ENCODE measurements at places on chromosomes 1 and 21.

- DNase-seq: peak; percentile 87
Measured at GRCh38 chr1:1858382-1859086, 32.4 kb downstream of the GNB1 start.

DNA sequence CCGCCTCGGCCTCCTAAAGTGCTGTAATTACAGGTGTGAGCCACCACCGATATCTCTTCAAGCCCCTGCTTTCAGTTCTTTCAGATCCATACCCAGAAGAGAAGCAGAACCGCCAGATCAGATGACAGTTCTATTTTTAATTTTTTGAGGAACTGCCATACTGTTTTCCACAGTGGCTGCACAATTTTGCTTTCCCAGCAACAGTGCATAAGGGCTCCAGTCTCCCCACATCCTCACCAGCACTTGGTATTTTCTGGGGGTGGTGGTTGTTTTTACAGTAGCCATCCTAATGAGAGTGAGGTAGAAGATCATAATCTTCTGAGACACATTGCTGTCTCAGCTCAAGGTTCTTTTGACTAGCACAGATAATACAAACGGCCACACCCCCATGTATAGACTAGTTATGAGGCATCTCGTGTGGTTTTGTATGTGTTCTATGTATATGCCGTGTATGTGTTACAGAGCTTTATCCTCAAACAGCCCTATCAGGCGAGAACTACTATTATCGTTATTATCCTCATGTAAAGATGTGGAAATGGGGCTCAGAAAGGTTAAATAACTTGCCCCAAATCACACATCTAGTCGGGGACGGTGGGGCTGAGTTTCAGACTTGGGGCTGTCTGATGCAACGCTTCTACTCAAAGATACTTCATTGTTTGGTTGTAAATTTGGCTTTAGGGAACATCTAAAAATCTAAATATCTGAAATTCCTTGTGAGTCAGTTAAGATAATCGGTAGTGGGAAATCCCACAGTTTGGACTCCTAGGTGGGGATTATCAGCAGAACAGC, 12.0 kb downstream of the FHAD1 start:
- no peak for DNase-seq

DNA sequence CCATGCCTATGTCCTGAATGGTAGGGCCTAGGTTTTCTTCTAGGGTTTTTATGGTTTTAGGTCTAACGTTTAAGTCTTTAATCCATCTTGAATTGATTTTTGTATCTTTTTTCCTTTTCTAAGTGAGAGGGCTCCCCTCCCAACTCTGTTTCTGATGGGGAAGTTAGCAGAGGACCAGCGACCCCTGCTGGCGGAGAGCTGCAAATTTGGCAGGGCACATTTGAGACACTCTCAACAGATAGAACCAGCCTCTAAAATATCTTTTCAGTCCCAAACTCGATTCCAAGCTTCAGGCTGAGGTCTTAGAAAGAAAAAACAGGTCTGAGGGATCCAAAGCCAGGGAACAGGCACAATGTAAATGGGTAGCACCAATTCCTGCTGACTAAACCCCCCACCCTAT, 32.5 kb downstream of the LRRC3 start:
- DNase-seq: peak; percentile 72

DNA sequence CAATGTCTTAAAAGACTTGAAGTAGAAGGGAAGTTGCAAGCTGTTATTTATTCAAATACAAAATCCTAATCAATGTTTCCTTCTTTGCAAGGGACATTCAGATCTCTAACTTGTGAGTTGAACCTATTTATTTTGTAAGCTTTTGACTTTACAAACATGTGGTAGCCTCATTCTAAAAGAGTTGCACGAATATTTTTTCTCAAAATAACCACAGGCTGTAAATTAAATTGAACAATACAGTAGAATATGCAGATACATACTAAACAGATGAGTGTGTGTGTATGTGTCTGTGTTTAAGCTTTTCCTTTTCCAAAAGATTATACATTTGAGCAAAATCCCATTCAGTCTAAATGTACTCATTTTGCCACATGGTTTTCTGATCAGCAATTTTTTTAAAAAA, 4.8 kb upstream of the DYNLT5 start:
- DNase-seq: no peak

DNA sequence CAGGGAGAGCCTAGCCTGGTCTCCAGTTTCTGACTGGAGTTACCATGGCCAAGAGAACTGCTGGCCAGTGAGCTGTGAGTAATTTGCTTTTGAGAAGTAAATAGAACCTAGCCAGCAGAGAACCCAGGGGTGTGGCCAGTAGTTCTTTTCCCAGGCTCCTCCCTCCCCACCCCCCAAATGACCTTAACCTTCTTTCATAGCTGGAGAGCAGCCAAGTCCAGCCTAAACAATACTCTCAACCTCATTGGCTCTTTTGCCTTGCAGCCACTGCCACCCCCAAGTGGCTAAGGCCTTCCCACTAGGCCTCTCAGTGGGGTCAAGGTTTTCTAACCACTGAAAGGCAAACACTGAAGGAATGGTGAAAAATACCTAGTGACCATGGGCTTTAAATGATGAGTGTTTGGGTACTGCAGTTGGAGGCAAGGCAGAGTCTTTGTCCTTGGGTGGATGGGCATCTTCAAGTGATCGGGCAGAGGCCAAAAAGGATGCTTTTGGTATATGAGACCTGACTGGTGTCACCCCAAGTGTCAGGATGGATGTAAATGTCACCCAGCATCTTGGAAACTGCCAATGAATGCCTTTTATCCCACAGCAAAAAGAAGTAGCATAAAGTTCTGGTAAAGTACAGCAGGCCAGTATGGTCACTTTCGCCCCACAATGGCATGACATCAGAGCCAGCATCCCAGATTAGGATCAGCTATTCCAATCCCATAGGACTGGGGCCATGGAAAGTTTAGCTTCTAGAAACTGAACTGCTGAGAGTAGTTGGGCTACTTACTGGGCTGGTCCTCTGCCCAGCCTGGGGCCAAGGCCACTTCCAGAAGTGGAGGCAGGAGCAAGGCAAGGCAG, 3.5 kb upstream of the PIGV start:
- peak; percentile 31 for DNase-seq

DNA sequence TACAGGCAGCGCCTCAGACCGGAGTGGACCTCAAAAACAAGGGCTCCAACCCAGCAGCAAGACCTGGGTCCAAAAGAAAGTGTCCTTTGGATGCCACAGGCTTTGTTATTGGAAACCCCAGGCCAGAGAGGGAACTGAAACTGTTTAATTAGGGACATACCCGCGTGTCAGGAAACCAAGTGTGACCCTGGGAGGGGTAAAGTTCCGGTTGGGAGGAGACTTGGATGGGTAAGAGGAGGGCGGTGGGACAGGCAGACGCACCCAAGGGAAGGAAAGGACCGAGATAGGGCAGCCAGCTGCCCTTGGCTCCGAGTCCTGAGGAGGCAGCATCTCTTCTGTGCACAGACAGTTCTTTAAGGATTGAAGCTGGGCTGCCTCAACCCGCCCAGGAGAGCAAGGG, 71.4 kb downstream of the CDC7 start:
- no peak for DNase-seq

DNA sequence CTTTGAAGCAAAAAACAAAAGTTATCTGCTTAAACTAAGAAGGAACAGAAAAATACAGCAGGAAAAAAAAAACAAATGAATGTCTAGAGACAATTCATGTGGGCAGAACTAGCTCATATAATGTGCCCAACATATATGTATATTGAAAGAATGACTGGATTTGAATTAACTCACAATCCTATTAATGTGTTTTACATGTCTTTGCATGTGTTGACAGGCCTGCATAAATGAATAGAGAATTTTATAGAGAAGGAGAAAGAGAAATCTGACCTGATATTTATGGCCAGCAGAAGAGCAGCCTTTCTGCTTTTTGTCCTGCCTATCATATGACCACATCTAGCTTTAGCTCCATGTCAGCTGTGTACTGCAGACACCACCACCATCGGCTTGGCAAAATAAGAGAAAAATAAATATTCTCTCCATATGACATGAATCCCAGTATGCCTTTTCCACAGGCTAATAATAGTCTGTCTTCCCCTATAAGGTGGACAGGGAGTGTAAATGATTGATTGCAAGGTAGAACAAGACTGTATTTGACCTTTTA, 171.5 kb upstream of the PALMD start:
- DNase-seq: no peak

- no peak for DNase-seq
Measured at GRCh38 chr1:221067721-221068120, 188.5 kb downstream of the HLX start.

DNA sequence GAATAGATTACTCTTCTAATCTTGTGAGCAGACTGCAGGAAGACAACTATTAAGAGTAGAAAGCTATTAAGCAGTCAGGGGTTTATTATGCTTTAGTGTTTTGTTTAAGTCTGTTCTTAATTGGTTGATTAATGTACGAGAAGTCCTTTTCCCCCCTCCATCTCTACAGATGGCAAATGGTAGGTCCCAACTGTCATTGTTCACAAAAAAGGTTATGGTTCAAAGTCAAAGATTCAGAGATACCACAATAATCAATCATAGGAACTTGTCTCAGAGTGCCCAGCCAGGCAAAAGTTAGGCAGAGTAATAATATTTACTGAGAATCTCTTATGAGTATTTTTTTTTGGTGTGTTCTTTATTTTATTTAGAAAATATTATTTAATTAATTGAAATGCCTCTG, 26.8 kb downstream of the NFIA start:
- no peak for DNase-seq

DNA sequence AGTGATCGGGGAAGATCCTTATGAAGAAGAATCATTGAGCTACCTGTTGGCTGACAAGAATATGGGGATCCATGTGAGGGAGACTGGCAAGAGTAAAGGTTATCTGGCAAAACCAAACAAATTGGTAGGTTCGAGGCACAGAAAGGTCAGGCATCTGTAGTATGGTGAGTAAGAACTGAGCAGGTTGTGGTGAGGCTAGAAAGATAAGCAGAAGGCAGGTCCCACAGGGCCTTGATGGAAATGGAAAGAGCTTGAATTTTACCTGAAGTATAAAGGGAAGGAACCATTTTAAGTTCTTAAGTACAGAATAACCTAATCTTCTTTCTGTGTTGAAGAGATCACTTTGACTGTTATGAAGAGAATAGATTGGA, 11.1 kb downstream of the PTPRC start:
- no peak for DNase-seq

DNA sequence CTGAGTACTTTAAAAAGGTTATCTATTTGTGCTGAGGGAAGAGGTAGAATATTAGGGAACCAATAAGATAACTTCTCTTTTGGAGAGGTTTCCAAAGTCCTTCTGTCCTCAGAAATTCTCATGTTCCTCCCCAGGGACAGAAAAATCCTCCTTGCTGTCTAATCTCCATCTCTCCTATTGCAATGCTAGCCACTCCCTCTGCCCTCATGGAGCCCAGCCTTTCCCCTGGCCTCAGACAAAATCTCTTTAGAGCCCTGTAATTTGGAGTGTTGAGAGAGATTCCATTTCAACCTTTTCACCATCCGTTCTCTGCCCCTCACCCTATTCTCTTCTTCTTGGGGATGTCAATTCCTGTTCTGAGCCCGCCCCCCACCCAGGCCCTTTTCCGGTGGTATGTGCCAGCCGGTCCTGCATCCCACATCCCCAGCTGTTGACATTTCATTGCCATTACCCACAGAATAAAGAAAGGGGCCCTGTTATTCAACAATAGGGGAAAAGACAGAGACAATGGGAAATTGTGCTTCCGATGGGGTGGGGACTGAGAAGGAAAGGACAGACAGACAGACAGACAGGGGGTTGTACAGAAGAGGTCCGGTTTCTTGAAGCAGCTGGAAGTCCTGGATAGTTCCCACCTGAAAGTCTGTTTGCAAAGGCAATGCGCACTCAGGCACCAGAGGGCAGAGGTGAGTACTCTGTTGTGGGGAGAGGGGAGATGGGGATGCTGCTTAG, at the start of gene HAPLN2:
Gene HAPLN2 (plus strand): TSS at position 563 of the 729 bp plus-strand sequence. CDS start 4,076 bp downstream, outside the sequence.
- peak; percentile 67 for DNase-seq

DNA sequence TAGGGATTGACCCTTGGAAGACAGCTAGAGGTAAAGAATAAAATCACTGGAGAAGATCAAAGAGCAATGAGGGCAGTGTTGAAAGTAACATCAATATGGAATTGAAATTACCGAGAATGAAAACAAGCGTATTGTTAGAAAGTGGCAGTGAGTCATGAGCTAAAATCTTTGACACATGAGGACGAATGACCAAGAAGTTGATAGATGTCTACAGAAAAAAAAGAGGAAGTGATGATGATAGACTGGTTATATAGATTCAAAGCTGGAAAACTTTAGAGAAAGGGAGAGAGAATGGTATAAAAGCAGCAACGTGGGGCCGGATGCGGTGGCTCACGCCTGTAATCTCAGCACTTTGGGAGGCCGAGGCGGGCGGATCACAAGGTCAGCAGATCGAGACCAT, 12.5 kb upstream of the DNM3 start:
- no peak for DNase-seq

DNA sequence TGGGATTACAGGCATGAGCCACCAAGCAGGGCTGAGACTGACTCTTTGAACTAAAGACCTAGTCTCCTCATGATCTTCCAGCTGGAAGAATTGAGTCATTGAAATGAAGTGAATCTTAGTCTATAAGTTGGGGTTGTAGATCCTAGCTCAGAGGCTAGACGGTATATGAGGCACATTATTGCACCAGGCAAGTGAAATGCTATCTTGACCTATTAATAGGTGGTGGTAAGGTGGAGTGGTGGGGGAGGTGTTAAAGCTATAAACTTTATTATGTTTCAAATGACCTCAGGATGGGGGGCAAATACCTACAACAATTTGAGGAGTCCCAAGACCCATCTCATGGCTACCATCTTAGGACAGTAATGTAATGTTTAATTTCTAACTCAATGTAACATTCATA, 36.8 kb upstream of the SLC16A1 start:
- no peak for DNase-seq

DNA sequence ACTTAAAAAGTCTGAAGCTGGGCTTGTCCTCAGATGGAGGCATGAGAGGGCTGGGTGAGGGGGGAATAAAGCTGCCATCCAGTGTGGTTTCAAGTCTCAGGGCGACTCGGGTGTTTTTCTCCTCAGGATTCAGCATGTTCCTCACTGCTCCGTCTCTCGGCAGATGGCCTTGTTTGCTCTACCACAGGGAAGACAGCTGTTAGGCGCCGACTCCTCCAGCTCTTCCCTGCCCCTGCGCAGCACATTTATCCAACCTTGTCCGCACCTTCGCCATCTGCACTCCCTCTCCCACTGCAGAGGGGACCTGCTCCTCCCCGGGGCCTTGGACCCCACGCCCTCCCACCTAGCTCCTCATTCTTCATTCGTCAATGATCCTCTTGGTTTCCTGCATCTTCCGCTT, 16.6 kb upstream of the S100A11 start:
- no peak for DNase-seq

- peak; percentile 87 for DNase-seq
Measured at GRCh38 chr1:193462629-193463320, 276.4 kb upstream of the B3GALT2 start.

DNA sequence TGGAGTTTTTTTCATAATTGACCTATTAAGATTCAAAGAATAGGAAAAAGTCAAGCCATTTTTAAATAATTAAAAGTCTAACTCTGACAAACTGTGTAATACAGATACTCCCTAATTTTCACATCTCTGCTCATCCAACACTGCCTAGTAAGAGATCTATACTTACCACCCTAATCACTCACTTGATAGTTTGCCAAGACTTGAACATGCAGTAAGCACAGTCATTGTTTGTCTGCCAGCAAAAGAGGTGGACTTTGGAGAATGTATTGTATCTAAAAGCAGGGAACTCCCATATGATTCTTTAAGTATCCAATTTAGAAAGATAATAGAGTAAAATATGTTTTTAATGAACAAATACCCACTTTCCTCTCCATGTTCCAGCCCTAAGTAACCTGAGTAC, 15.5 kb downstream of the TMEM59 start:
- DNase-seq: no peak

- DNase-seq: peak; percentile 91
Measured at GRCh38 chr1:39701049-39701439, 9.8 kb upstream of the HPCAL4 start.

All from mesendoderm (in vitro differentiated cells).